Ovary (tissue), 10 donors: ENCODE measurements at places on chromosomes 16 and 17.

GRCh38 chr17:62140376-62140775 is 75.3 kb upstream of the MED13 start:
- no peak for DNase-seq

DNA sequence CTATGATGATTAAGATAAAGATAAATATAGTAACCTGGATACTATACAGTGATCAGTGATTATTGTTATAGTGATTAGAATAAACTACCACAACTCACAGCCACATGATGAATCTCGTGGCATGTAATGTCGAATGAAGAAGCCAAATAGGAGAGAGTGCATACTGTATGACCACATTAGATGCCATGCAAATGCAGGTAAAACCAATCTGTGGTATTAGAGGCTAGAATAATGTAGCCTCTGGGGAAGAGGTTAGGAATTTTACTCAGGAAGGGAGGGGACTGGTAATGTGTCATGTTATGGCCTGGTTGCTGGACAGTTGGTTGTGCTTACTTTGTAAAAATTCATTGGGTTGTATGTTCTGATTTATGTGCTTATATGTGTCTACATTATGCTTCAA is 402.7 kb downstream of the CDH13 start:
- DNase-seq = no peak

DNA sequence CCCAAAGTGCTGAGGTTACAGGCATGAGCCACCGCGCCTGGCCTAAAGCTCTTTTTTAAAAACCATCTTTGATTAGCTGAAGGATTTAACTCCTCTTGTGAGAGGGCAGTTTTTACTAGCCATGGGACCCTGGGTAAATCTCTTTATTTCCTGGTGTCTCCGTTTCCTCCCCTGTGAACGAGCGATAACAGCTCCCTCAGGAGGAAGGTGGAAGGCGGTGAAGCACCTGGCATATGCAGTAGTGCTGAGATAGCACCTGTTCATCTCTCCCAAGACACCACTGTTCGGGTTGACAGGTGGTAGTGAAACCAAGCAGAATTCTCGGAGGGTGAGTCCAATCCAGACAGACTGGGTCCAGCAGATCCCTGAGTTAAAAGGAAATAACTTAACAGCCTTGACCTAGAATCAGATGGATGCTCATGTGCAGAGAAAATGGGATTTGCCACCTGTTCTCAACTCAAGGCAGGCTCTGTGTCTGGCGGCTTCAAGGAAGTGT is 86.2 kb downstream of the CRISPLD2 start:
- DNase-seq = no peak

- DNase-seq = no peak
Observed at GRCh38 chr17:71741836-71742235, 379.0 kb upstream of the SOX9 start.

DNA sequence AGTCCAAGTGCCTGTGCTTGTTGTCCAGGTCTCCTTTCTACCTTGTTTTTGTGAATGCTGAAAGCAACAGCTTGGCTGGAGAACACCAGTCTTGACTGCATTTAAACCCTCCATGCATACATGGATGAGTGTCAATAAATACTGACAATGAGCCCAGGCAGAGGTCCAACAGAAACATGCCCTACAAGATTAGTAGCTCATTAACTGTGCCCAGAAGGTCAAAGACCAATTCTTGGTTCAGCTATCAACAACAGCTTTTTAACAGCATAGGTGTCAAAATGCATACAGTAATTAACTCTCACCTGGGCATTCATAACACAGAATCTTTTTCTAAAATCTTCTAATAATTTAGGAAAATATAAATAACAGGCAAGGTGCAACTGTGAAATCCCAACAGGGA is 63.2 kb downstream of the N4BP1 start:
- no peak for DNase-seq

- DNase-seq = no peak
Observed at GRCh38 chr17:30226878-30227277, 8.6 kb downstream of the SLC6A4 start.
